HFFc6 (cell line): ENCODE measurements at places on chromosomes 7 and 10. TPM values are rescaled to one million over a fixed set of nuclear protein-coding genes. Genes with fewer than 3 reads are reported as not detected.

- DNase-seq: no peak
These were observed 817.3 kb downstream of the DNAJB9 start for GRCh38 chr7:109386959-109387358.

DNA sequence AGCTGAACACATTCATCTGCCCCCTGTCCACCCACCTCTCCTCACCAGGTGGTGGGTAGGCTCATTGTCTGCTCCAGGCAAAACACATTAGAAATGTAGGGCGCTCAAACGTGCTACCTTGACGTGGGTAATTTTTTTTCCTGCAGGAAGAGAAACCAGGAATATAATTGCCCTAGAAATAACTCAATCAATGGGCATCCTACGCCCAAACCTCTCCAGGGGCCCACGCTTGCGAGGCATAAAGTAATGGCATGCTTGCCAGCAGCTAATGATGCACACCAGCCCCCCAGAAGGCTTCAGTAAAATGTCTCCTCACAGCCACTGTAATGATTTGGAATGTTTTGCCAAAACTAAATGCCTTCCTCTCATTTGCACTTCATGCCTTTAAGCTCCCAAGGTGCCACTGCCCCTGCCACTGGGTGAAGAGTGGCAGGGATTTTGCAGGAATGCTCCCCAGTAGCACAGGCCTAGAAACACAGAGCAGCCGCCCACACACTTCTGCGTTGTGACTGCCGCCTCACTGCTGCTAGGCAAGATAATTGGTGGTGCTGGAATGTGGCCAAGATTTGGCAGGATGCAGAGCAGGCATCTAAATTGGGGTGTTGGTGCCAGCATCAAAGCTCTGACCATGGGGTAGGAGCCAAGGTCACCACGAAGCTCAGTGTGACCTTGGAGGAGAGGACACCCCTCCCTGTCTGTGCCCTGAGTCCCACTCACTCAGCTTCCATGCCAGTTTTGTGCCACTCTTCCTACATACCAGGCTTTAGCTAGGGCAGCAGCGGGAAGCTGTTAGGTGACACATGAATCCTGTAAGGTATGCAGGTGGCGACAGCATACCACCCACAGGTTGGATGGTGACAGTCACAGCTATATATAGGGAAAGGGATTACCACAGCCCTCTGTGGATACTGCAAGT is 48.7 kb upstream of the PPP1R3C start:
- DNase-seq: no peak

DNA sequence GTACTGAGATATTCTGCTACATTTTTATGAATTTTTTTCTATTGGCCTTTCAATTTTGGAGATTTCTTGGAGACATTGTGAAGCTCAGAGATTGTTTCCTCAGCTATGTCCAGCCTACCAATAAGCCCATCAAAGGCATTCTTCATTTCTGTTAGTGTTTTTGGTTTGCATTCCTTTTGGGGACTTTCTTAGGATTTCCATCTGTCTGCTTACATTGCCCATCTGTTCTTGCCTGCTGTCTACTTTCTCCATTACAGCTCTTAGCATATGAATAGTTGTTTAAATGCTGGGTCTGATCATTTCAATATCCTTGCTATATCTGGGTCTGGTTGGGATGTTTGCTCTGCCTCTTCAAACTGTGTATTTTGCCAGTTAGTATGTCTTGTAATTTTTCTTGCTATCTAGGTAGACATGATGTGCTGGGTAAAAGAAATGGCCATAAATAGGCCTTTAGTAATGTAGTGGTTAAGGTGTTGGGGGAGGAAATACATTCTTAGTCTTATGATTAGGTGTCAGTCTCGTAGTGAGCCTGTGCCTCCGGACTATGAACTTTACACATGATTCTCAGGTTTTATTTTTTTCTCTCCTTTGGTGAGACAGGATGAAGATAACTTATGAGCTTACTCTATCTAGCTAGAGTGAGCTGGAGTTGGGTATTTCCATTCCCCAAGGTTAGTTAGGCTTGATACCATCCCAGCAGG is 32.6 kb upstream of the NME8 start:
- no peak for DNase-seq

DNA sequence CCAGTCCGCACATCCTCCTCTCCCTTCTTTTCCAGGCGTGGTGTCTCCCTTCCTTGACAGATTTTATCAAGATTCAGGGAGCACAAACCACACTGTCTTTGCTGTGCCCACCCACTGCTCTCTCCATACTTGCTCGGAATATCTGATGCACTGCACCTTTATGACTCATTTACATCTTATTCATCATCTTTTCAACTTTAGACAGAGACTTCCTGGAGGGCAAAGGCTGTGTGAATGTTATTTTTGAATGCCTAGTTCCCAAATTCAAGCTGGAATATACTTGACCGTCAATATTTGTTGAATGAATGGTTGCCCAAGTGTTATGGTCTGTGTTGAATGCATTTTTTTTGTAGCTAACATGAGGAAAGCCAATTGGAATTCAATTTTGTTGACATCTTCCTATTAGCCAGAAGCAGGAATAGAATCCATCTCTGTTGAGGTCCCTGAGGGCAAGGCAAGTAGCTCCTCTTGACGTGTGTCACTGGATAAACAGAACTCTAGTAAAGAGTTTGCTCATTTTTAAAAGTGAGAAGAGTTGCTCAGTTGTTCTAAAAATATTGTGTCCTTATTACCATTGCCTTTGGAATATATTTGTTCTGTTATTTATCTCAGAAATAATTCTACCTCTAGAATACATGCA is 95.0 kb downstream of the KLF6 start:
- no peak for DNase-seq

GRCh38 chr7:7771452-7771851 is 53.0 kb upstream of the RPA3 start:
- no peak for DNase-seq

GRCh38 chr10:86730227-86730626 is 26.2 kb upstream of the BMPR1A start:
- DNase-seq: no peak

DNA sequence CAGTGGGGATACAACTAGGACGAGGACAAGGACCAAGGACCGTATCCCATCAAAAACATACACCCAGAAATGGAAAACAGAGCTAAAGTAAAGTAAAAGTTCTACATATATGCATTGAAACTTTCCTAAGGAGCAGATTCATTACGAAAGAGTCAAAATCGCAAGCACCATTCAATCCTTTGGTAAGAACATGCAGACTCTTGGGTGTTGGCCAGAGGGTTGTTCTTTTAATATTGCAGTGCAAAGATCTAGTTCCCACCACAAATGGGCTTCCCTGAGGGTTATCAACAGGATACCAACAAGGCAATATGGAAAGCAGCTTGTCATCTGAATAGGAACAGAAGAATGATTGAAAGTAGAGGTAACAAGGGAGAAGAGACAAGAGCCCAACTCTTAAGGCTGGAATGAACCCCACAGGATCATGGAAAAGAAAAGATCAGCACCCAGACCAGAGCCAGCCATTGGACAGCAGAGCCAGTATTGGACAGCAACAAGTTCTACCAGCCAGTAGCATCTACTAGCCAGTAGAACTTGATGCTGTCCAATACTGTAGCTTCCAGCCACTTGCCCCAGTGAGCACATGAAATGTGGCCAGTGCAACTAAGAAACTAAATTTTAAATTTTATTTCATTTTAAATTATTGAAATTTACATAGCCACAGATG is 66.0 kb downstream of the OSBPL3 start:
- DNase-seq: no peak

- no peak for DNase-seq
These were observed 29.9 kb upstream of the TTYH3 start for GRCh38 chr7:2601907-2602306.

GRCh38 chr10:50619882-50620281 is 3.9 kb downstream of the SGMS1 start:
- no peak for DNase-seq

- DNase-seq: no peak
These were observed 19.6 kb downstream of the ITIH5 start for GRCh38 chr10:7647062-7647664.

Gene PDK4
- total RNA-seq: not detected in 3 replicates

Gene LIPM
- total RNA-seq: not detected in 3 replicates
